Femur (tissue), 1 donor: ENCODE measurements at places on chromosomes 7 and 10.

GRCh38 chr10:88245974-88246511, 337.1 kb downstream of the RNLS start:
- DNase-seq, result peak; percentile 48

DNA sequence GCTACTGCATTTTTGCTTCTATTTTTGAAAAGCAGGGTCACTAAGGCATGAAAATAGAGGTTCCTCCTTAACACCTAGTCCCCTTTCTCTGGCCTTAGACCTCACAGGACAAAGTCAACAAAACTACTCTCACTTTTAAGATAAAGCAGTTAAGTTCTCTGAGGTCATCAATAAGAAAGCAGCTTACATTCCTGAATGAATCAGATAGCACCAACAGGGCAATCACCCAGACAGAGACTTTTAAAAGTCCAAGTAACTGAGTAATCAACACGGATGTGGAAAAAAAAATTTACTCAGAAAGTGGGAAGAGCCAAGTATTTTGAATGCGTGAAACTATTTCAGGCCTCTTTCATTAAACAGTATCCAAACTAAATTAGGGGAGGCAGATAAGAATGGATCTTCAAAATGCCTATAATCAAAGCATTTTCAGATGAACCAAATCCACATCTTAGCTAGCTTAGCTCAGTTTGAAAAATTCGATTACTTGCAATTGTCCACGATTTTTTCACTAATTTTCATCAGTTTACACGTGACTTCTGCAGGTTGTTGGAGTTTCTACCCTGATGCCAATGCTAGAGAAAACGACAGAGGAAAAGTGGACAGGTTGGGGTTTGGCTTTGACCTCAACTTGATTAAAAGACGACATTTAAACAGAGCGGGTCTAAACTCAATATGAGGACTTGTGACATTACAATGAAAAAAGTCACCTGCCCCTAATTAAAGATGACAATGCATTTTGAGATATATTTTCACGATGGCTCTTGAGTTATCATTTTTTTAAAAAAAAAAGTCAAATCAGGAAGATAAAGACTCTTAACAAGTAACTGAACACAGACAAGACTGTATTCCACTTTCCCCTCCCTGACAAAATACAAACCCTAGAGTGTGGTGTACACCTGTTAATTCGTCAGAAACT, 1.6 kb downstream of the BEND7 start:
- no peak for DNase-seq

DNA sequence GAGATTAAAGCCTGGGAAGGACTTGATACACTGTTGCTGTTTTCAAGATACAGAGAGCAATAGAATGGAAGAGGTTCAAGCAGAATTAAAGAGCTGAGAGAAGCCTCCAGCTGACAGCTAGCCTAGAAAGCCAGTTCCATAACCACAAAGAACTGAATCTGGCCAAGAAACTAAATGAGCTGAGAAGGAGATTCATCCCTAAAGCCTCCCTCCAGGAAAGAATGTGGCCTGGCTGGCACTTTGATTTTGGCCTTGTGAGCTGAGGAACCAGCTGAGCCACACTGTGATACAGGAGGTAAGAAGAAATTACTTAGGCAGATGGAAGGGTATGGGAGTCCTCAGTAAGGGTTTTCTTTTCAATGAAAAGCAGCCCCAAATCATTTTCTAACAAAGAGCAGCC, 324.1 kb downstream of the PHF14 start:
- peak; percentile 23 for DNase-seq

- peak; percentile 3 for DNase-seq
Observed at GRCh38 chr10:42943025-42943818, 133.6 kb upstream of the RET start.

- DNase-seq, result no peak
Observed at GRCh38 chr7:50718876-50719275, 63.8 kb downstream of the GRB10 start.

DNA sequence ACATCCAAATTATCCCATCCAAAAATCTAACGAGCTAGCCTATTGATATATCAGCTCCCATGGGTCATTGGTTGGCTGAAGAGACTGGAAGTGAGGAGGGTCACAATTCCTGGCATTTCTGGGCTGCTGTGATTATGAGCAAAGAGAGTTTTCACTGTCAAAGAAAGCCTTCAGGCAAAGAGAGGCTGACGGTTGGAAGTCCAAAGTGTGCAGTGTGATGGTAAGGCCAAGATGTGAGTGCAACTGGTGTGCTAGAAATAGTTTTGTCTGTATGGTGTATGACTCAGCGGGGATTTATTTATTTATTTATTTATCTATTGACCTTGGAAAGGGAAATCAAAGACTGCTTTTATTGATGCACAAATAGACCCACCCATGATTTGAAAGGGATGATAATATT, 75.0 kb downstream of the AASS start:
- DNase-seq, result no peak

- no peak for DNase-seq
Observed at GRCh38 chr7:169276-170172, 22.8 kb upstream of the FAM20C start.

- DNase-seq, result no peak
Observed at GRCh38 chr7:107711301-107711700, 32.6 kb upstream of the CBLL1 start.

DNA sequence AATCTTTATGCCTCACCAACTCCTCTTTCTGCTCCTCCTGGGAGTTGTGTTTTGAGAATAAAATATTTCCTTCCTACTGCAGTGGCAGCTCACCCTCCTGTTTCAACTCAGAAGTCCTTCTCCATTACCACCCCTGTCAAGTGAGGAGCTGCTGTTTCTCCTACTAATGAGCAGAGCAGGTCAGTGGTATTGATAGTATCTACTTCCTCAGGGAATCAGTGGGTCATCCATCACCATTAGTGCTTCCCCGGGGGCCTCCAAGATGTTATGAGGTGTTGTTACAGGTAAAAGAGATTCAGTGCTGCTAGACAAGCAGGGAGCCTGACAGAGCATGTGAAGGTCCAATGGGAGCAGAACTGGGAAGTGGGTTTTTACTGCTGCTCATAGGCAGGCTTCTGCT, 795.2 kb downstream of the REEP3 start:
- DNase-seq, result no peak

- DNase-seq, result no peak
Observed at GRCh38 chr7:94658826-94659225, 2.9 kb upstream of the SGCE start.

- DNase-seq, result no peak
Observed at GRCh38 chr10:129808092-129808983, 155.7 kb downstream of the EBF3 start.

DNA sequence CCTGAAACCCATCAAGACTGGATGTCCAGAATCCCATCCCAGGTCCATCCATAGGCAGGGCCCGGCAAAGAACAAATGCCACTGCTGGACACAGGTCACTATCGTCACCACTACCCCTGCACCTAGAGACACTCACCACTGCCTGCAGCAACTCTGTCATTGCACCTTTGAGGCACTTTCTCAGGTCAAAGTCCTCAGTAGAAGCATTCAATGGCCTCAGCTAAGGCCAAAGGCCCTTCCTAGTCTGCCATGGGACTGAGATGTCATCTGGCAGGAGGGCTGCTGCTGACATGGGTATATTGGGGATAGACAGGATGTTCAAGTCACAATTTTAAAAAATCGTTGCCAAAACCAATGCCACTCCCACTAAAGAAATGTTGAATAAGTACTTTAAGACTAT, 58.7 kb downstream of the GPAM start:
- no peak for DNase-seq

DNA sequence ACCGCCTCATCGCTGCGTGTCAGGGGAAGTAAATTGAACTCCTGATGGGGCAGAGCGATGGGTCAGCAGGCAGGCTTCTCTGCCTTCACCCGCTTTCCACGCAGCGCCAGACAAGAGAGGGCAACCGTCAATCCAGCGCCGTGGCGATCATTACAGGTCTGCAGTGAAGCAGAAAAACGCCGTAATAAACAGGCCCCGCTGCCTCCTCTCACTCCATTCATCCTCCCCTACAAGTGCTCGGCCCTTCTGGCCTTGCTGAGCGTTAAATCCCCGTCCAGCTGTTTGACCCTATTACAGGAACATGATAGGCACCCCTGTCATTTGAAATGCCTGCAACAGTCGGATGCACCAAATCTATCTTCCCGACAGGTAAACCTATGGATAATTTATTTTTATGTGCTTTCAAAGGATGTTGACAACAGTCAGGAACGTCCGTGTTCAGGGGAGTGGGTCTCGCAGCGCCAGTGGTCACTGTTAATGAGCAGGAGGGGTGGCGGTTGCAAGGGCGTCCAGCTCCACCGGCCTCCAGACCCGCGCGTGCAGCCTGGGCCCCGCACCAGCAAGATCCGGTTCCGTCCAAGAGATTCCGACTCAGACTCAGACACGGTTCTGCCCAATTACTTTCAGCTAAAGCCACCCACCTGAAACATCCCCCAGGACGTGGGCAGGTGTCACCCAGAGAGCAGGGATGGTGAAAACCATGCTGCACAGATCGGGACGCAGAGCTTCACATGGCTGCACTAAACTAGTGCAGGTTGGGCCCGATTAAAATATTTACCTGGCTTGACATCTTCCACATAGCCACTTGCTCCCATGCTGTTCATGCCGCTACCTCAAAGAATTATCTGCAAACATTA, 508.0 kb upstream of the MGMT start:
- DNase-seq, result no peak

- no peak for DNase-seq
Observed at GRCh38 chr10:35574924-35575352, 30.2 kb upstream of the GJD4 start.

- no peak for DNase-seq
Observed at GRCh38 chr7:140592964-140593671, 47.5 kb downstream of the DENND2A start.

GRCh38 chr7:139679731-139680594, 97.8 kb downstream of the HIPK2 start:
- no peak for DNase-seq

DNA sequence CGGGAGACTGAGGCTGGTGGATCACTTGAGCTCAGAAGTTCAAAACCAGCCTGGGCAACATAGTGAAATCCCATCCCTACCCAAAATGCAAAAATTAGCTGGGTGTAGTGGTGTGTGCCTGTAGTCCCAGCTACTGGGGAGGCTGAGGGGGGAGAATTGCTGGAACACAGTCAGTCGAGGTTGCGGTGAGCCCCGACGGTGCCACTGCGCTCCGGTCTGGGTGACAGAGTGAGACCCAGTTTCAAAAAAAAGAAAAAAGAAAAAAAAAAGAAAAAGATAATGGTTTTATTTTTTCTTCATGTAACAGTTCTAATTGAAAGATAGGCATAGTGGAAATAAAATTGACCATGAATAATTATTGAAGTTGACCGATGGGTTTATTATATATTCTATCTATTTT, 99.9 kb downstream of the SUGCT start:
- DNase-seq, result no peak

DNA sequence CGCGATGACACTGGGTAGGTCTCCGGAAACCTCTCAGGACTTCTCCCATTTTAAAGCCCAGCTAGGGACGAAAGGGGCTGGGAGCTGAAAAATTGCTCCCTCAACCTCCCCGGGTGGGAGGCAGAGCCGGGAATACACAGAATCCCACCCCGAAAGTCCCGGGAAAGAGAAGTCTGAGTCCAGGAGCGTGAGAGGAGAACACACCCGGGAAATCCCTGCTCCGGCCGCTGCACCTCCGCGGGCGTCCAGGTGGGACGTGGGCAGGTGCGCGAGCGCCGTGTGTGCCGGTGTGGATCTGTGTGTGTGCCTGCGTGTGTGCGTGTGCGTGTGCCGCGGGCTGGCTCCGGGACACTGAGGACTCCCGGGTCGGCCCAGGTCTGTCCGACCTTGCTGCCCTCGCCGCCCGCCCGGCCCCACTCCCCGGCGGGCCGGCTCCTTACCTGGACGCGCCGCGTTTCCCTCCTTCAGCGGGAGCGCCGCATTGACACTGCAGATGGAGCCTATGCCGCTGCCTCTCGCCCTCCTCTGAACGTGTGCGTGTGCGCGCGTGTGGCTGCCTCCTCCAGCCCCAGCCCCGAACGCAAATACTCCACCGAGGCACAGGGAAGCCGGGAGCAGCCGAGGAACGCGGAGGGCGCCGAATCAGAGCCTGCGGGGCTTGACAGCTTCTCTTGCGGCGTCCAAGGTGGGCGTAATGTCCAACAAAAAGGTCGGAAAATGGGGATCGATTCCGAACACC, at the start of gene PLXNA4:
Gene PLXNA4 (minus strand): TSS at position 489 of the 739 bp plus-strand sequence. CDS start 67,777 bp downstream, outside the sequence.
- no peak for DNase-seq

GRCh38 chr10:109418795-109419194, 504.5 kb downstream of the XPNPEP1 start:
- DNase-seq, result no peak

DNA sequence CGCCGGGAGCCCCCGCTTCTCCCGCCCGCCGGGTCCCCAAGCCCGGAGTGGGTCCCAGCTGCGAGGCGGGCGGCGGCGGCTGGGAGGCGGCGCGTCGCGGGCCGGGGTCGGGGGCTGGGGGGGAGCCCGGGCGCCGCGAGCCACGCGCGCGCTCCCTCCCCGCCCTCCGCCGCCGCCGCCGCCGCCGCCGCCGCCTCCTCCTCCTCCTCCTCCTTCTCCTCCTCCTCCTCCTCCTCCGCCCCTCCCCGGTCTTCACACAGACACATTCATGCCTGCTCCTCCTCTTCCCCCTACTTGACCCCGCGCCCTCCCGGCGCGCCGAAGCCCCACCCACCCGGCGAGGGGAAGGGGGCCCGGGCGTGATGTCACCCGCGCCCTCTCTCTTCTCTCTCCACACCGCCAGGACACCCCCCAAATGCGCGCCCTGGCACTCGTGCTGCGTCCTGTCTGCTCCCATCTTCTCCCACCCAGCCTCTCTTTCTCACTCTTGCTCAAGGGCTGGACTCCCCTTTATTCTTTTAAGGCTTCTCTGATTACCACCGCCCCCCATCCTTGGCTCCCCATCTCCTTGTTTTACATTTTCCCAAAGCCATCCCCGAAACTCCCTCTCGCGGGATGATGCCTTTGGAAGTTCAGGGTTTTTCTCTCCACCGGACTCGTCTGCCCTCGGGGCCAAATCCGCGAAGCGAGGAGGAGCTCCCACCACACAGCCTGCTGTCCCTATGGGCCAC, 967 bp upstream of the GLI3 start:
- DNase-seq, result peak; percentile 91

DNA sequence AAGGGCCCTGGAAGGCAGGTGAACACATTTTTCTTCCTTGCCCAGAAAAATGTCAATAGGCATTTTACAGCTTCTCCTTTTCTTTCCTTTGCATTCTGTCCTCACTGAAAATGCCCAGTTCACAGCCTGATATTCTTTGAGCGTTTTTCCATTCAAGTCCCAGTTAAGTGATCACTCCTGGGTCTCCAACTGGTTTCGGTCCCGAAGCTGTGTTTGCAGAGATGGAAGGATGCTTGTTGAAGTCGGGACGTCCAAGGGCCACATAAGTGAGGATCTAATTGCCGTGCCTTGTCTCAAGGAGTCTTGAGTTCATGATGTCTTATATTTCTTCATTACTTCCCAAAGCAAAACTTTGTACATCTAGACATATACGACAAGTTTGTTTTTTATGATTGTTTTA, 208.7 kb upstream of the PRKCQ start:
- DNase-seq, result no peak

DNA sequence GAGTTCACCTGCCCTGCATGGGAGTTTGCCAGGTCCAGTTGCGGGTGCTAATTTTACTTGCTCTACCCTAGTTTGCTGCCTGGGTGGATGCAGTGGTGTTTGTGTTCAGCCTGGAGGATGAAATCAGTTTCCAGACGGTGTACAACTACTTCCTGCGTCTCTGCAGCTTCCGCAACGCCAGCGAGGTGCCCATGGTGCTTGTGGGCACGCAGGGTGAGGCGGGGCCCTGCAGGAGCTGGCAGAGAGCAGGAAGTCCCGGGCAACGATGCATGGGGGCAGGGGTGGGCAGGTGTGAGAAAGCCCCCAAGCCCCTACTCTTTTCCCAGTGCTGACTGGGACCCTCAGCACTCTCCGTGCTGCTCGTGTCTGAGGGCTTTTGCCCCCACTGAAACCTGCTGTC, 31.3 kb downstream of the AGAP3 start:
- no peak for DNase-seq
